SK-N-DZ (cell line): ENCODE measurements at places on chromosomes 6 and 20.

GRCh38 chr6:15400572-15401004 lies 154.7 kb downstream of the JARID2 start:
- DNase-seq, result peak; percentile 91

GRCh38 chr6:90033746-90034271 lies 139.5 kb downstream of the GJA10 start:
- DNase-seq, result no peak

DNA sequence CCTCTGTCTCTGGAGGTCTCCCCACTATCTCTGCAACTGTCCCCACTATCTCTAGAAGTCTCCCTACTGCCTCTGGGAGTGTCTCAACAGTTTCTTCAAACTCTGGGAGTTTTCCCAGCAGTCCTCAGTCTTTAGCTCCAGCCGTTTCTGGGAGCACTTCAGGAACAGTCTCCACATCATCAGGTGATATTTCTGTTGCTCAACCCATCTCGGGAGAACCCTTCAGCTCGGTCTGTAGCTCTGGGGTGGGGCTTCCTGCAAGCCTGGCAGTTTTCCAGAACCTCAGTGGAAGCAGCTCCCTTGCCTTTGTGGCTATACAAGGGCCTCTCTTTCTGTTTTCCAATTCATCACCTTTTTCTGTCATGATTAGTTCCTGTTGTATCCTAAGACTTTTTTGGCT lies 3.0 kb upstream of the SFTA2 start:
- no peak for DNase-seq

- no peak for DNase-seq
These were observed 17.6 kb downstream of the PRDM1 start for GRCh38 chr6:106103728-106104109.

DNA sequence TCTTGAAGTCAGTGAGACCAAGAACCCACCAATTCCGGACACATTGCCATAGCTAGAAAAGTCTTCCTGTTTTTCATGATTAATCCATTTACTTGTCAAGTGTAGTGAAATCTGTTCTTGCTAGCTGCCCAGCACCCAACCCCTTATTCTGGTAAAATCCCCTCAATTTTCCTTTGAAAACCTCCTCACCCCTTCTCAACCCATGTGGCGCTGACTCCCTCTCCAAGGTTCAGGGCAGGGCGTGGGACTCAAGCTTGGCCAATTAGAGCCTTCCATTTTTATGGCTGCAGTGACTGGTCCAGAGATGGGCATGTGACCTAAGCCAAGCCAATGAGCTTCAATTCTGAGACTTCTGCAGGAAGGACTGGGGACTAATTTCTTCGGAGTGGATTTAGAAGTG lies 9.8 kb upstream of the ZBP1 start:
- DNase-seq, result no peak

GRCh38 chr20:35146299-35146919 lies 727 bp downstream of the EDEM2 start:
- peak; percentile 52 for DNase-seq

GRCh38 chr6:165939601-165940290 lies 227.9 kb downstream of the TBXT start:
- DNase-seq, result no peak

DNA sequence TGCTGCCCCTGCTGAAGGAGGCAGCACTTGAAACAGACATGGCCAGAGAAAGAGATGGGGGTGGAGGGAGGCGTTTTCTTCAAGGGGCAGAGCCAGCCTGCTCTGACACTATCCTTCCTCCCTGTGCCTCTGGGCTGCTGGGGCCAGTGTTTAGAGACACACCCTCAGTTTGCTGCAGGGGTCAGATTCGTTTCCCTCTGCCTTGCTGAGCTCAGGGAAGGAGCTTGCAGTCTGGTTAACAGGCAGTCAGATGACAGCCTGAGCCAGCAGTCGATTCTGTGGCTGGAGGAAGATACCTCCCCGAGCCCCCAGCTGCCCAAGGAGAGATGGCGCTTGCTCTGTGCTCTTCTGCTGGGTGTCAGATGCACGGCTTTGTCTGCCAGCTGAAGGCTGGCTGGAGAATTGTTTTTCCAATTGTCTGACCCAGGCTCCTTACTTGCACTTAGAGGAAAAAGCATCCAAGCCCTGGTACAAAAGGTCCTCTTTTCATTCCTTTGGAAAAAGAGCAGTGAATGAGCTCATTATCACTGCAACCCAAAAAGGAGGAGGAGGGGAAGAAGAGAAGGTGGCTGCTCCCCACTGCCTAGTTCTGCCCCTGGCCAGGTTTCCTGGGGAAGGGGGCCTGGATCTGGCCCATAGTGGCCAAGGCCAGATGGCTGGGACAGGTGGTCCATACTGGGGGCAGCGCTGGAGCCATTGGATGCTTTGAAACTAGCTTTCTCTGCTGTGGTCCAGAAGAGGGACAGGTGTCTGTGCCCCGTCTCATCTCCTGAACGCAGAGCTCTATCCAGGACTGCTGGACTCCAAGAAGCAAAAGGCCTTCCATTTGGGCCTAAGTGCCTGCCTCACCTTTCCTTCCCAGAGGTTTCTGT lies 88.2 kb downstream of the TCP11 start:
- no peak for DNase-seq

DNA sequence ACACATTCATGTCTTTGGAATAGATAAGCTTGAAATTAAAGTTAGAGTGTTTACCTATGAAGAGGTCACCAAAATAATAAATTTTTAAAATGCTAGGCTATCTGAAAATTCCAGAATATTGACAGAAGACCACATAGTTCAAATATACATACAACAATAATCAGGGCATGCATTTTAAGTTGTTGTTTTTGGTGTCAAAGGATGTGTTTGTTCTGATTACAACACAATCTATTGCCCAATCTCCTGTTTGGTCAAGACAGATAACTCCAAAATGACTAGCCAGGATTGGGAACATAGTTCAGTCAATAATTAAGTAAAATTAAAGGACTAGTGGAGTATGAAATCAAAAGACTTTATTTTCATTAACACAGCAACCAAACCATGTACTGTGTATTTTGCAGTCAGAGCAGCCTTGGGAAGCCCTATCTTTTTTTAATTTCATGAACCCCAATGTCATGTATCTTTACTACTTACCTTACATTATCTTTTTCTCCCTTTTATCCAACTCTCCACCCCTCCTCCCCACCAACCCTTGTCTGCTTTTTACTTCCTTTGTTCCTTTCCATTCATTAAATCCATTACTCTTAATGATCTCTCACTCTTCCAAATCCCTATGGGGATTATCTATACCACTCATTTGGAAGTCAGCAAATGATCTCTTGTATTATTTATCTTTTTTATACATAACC lies 111.2 kb downstream of the CDK19 start:
- DNase-seq, result no peak

GRCh38 chr6:166556863-166557322 lies 29.6 kb downstream of the RAMACL start:
- no peak for DNase-seq

- DNase-seq, result peak; percentile 71
These were observed 31.1 kb upstream of the CST7 start for GRCh38 chr20:24917797-24918578.

DNA sequence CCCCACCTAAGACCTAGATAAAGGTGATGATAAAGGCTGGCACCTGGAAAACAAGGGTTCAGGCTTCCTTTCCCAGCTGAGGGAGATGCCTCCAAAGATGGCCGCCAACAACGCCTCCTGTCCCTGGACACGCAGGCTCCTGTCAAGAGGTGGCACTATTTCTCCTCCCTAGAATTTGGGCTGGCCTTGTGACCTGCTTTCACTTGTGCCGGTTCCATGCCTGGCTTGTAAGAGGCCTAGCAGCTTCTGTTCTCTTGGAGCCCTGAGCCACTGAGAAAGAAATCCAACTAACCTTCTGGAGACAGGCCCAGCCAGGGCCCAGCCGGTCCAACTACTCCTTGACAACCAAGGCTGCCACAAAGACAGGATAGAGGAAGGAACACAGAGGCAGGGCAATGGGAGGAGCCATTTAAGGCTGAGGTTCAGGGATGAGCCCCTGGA lies 60.2 kb upstream of the RALY start:
- DNase-seq, result peak; percentile 74

- no peak for DNase-seq
These were observed 214.7 kb downstream of the PAX1 start for GRCh38 chr20:21920211-21920610.

- peak; percentile 58 for DNase-seq
These were observed 20.3 kb upstream of the LRRN4 start for GRCh38 chr20:6074145-6074561.

- peak; percentile 41 for DNase-seq
These were observed 6.2 kb downstream of the CST11 start for GRCh38 chr20:23446505-23446904.

GRCh38 chr6:89836639-89837222 lies 7.1 kb downstream of the CASP8AP2 start:
- no peak for DNase-seq

- DNase-seq, result no peak
These were observed 76.3 kb downstream of the TMEM170B start for GRCh38 chr6:11613858-11614257.

GRCh38 chr6:55917751-55918415 lies 42.5 kb upstream of the BMP5 start:
- DNase-seq, result no peak

DNA sequence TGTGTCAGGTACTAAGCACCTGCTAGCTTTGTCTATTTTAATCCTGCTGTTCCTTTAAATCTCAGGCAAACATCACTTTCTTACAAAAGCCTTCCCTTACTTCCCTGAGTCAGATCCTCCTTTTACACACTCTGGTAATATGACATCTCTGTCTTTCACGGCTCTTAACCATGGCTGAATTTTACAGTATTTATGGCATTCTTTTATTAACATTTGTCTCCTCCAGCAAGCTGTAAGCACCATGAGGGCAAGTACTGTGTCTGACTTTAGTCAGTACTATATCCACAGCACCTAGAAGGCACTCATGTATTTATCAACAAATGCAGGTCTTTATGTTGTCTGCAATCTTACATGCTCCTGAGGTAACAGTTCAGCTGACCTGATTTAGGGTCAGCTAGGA lies 33.7 kb upstream of the HBS1L start:
- DNase-seq, result no peak

- DNase-seq, result no peak
These were observed 230.7 kb downstream of the TFAP2C start for GRCh38 chr20:56859801-56860261.

- no peak for DNase-seq
These were observed 96.2 kb downstream of the SESN1 start for GRCh38 chr6:108998485-108998884.

DNA sequence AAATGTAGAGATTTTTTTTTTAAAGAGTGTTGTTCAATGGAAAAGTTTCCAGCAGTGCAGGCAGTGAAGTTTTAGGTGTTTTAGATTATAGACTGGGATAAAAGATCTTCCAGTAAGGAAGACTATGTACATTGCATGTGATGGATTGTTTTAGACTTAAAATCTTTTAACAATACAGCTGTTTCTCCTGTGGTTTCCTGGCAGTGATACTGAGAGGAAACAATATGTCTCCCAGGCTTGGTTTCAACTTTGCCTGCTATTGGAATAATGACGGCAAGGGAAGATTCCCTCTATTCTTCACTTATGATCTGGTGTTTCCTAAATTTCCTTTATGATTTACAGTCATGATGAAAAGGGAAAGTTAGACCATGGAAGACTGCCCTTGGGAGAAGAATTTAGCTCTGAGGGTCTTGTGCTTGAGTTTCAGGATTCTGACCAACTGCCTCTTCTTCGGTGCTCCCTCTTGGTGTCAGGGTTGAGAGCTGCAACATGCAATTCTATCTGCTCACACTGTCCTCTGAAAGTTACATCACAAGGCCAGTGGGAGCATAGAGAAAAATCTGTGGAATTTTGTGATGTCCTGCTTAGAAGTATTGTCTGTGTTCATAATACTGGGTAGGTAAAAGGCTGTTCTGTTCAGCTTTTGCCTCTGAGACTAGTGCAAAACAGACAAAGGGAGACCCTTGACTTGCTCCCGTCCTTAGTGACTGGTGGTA lies 262.8 kb upstream of the MAN1A1 start:
- no peak for DNase-seq

- DNase-seq, result no peak
These were observed 15.8 kb upstream of the DEK start for GRCh38 chr6:18280084-18280483.

DNA sequence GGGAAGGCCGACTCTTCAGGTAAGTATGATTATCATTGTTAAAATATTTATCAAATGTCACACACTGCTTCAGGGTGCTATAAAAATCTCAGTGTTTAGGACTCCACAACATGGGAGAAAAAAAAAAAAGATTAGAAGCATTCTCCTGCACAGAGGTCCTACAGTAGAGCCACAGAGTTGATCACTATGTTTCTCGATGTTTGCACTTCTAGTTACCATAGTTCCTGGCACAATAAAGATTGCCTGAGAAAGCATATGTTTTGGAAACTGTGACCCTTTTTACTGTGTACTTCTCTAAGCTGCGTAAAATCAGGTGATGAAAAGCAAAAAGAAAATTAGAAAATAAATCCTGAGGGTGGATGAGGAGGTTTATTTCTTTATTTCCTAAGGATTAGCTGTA lies 269.9 kb upstream of the SYNCRIP start:
- no peak for DNase-seq

- no peak for DNase-seq
These were observed 11.8 kb downstream of the TNXB start for GRCh38 chr6:32097364-32097763.

DNA sequence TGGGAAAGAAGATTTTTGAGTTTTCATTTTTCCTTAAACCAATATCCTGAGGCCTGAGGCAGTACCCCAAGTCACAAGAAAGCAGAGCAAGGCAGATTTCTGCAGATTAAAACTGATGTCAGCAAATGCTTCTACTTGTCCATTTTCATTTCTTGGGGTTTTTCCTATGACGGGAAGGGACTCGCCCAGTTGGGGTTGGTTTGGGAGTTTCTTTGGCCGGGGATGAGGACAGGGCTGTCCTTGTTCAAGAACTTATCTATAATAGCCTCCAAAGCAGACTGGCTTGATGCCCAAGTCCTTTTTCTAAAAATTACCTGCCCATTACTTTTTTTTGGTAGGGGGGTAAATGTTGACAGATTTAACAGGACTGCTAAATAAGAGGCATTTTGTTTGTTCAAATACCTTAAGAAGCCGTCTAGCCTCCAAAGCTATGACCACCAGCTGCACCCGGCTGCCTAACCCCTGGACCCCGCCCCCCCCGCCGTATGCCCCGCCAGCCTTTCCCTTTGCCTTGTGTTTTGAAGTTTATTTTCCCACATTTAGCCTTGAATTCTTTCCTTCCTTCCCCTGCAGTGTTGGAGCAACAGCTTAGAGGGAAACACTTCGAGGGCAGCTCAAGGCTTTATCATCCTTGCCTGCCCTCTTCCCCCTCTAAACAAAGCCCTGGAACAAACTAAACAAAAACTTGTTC lies 2.5 kb downstream of the KCNK5 start:
- no peak for DNase-seq

- DNase-seq, result no peak
These were observed 6.3 kb downstream of the ACOT8 start for GRCh38 chr20:45850926-45851325.

- DNase-seq, result no peak
These were observed 26.2 kb downstream of the ZNF217 start for GRCh38 chr20:53567379-53567917.

DNA sequence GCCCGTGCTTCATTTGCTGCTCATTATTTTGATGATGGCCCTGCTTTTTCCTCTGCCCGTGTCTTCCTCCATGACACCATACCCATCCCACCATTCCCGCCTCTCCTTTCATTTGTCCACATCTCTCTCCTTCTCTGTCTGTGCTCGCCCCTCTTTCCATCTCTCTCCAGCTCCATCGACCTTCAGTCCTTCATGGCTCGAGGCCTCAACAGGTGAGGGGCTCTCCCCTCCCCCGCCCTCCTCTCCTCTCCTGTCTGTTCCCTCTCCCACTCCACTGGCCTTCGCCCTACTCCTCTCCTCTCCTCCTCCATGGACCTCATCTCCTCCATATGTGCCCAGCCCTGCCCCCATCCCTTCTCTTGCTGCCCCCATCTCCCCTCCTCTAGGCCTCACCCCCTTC lies 12.1 kb upstream of the ZBTB9 start:
- DNase-seq, result no peak

- DNase-seq, result no peak
These were observed 14.1 kb downstream of the GSTA5 start for GRCh38 chr6:52826513-52826912.
